ENCODE measurements at places on chromosomes 7 and 10.

- no peak for DNase-seq
These were observed 34.2 kb upstream of the POM121L12 start for GRCh38 chr7:53001221-53001620.

- no peak for DNase-seq
These were observed 129.0 kb upstream of the AGR3 start for GRCh38 chr7:17010637-17011300.

DNA sequence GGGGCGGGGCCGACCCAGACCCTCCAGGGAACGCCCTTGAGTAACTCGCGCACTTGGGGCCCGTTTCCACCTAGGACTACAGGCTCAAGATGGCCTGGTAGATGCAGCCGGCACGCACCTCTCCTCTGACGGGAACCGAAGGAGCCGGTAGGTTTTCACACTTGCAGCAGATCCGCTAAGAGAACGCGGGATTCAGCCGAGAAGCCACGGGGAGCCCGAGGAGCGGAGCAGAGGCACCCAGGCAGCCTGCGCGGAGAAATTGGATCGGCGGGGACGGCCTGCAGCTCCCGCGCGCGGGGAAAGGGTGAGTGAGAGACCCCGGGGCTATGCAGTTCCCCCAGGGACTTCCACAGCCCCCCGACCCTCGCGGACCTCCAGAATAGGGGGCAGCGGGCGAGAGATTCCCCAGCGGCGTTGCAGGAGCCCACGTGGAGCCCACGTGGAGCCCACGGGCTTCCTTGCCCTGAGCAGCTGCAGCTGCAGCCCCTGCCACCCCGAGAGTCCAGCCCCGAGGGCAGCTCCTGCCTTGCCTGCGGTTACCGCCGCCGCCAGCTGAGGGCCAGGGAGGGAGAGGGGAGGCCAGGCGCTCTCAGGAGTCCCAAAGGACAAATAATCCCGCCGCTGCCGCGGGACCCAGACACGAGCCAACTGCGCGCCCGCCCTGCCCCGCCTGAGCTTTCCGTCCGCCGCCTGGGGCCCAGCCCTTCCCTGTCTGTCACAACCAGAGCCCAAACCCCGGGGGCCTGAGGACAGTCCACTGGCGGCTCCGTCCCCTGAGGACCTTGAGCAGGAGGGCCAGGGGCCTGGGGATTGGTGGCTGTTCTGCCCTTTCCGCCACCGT is 13.1 kb downstream of the IFT22 start:
- peak; percentile 26 for DNase-seq

DNA sequence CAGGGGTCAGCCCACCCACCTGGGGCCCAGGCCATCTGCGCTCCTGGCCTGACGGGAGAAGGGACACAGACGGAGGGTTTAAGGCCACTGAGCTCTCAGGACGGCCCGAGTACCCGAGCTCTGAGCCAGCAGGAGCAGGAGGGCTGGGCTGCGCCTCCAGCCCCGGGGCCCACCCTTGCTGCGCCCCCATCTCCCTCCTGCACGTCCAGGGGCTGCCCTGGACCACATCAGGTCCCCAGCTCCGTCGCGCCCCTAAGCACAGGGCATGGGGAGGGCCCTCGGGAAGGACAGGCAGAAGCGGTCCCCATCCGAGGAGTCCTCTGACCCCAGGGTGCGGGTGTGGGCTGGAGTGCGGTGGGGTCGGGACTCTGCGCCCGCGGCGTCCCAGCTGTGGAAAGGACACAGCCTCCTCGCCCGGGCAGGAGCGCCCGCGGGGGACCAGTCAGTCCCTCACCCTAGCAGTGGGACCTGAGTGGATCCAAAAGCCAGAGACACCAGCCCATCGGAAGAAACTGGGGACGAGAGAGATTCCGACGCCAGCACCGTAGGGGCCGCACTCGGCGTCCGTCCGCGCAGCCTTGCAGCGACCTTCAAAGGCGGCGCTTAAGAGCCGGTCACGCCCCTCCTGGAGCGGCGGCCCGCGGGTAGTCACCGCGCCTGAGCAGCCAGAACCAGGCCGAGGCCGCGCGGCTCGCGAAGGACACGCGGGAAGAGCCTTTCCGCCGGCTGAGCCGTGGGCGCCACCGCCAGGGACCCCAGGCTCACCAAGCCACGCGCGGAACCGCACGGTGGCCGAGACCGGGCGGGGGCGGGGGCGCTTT is 15.9 kb downstream of the CAMK2B start:
- DNase-seq = peak; percentile 17

DNA sequence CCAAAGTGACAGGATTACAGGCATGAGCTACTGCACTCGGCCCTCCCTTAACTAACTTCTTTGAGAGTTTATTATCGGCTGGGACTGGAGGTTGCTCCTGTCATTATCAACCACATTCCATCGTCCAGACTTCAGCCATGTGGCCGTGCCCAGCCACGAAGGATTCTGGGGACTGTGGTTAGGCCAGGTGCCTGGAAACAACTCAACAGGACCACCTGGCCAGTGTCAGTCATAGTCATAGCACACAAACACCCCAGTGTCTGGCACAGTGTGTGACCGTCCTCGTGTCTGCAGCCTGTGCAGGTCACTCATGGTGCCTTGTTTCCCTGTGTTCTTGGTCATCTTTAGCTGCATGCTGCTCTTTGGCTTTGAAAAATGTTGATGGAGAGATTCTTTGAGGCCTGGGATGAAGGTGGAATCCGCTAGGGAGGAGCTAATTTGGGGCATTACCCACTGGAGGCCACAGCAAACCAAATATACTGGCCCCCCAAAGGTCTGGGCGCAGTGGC is 12.7 kb upstream of the AMZ1 start:
- no peak for DNase-seq

DNA sequence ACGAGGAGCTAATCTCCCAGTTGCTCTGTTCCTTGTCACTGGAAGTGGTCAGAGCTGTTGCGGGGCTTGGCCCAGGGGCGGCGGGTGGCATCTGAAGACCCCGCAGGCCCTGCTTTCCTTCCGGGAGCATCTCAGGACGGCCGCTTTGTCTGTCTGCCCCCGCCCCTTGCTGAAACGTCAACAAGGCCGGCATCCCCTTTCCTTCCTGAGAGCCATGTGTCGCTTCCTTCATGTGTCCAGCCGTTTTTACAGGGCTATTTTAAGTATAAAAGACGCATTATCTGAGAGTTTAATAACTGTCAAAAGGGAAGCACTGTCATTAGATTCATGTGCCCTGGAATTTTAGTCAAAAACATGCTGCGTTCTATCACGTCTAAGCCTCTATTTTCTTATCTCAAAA is 110.4 kb downstream of the CUX1 start:
- no peak for DNase-seq

GRCh38 chr7:85619236-85619635 is 432.4 kb upstream of the SEMA3D start:
- no peak for DNase-seq

DNA sequence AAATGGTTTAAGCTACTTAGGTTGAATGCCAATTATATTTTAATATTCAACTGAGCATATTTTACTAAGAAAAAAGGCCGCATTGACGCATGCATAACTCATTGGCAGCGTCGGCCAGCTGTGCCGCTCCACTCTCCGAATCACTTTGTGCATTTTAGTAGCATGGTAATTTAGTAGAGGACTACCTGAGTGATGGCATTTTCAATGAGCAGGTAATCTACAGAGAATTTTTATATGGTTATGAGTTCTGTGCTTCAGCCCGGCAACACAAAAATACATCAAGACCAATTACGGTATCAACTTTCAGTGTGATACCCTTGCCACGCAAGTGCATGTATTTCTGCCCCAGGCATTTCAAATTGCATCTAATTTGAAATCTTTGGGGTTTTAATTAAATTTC is 247.2 kb downstream of the EBF3 start:
- no peak for DNase-seq

- no peak for DNase-seq
These were observed 219.5 kb upstream of the PHYHIPL start for GRCh38 chr10:58956926-58957325.

DNA sequence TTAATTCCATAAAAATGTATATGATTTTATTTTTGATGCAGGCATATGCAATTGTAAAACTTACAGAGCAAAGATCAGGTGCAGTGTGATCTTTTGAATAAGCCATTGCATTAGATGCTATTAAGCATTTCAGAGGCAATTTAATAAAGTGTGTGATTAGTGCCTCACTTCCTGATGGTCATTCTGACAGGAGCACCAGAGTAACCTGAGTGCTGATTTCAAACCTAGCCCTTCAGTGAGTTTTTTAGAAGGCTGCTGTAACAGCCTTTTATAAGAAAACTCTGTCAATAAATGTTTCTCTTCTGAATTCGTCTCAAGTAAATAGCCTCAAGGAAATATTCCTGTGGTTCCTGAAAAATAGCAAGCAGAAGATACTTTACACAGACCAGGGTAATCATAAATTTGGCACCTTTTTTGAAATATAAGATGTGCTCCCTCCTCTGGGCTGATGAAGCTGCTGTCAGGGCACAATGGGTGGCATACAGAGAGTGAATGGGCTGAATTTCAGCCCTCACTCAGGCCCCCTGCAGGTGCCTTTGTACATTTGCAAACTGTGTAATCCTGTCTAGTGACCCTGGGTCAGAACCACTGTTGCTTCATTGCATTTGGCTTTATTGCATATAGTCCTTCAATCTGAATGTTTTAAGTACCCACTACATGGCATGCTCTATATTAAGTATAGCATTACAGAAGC is 193.7 kb upstream of the CSTF2T start:
- no peak for DNase-seq

- DNase-seq = no peak
These were observed 19.3 kb upstream of the FRMD4A start for GRCh38 chr10:14350006-14350405.

GRCh38 chr7:2873146-2873545 is 29.0 kb upstream of the GNA12 start:
- no peak for DNase-seq

DNA sequence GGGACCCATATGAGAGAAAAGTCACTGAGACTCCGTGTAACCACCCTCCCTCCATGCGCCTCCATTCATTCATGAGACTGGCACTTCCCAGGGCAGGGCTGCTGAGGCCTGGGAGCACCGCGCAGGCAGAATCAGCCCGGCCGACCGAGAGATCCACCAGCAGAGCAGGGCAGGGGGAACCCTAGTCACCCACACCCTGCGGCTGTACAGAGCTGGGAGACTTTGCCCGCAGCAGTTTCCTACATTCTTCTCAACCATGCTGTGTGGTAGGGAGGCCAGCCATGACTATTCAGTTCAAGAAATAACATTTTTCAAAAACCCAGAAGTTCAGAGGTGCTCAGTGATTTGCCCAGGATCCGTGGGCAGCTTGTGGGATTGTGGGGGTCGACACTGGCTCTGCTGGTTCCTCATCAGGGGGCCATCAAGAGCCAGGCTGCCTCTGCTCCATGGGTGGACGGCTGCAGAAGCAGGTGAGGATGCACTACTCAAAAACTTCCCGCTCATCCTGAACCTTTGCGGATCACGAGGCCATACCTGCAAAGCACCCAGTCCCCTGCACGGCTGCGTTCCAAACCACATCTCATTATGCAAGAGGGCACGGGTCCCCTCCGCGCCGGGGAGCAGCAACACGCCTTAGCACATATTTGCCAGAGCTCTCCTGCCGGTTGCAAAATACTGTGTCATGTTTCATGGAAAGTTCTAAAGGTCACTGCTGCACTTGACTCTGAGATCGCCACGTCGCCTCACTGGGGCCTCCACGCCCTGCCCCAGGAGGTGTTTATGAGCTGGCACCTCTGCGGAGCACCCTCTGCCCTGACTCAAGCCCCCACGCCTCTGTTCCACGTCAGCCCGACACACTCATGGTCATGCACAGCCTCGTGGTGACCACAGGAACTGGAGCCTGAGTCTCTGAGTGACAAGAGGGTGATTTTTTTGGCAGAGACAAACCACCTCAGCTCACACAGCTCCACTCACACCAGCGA is 132.0 kb downstream of the PRKAG2 start:
- peak; percentile 32 for DNase-seq

DNA sequence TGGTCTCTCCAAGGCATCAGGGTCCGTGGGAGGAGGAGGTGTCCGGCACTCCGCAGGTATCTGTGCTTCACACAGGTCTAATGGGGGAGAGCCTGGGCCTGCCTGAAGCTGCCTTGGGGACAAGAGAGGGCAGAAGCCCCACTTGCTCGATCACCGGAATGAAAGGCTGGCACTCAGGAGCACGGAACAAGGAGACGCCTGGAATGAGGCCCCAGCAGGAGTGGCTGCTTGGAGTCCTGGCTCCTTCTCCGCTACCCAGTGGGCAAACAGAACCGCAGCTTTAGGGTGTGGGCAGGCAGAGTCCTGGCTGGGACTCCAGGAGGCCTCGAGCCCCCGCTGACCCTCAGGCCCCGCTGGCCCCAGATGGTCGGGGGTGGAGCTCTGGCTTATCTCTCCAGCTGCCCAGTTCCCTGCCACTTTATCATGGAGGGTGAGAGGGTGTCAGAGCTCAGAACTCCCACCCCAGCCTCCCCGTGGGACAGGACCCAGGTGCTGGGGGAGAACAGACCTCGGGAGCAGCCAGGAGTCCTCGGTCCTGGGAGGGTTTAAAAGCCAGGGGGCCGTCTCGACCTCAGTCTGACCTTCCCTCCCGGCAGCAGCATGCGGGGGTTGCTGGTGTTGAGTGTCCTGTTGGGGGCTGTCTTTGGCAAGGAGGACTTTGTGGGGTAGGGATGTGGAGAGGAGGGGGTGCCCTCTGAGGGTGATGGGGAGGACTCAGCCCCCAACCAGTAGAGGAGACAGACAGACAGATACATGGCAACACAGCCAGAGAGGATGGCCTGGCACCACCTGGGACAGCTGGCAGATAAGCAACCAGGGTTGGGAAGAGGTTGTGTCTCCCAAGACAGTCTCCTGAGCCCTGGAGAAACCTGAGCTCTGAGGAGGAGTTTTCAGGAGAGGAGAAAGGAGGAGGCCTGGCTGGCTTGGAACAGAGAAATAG is at the start of gene CPA1:
Gene CPA1, plus strand, starts transcription at position 574 of the 940 bp plus-strand sequence. Its CDS starts 27 bp downstream, at position 601.
- DNase-seq = no peak
